Activated naive CD8-positive, alpha-beta T cell treated with anti-CD3 and anti-CD28 coated beads, Interleukin-2, amount 10 ng/mL, durations not matched to agents 7 days and 5 days (primary cell): ENCODE measurements at places on chromosomes 5 and 9. TPM values are rescaled to one million over a fixed set of nuclear protein-coding genes. Genes with fewer than 3 reads are reported as not detected.

DNA sequence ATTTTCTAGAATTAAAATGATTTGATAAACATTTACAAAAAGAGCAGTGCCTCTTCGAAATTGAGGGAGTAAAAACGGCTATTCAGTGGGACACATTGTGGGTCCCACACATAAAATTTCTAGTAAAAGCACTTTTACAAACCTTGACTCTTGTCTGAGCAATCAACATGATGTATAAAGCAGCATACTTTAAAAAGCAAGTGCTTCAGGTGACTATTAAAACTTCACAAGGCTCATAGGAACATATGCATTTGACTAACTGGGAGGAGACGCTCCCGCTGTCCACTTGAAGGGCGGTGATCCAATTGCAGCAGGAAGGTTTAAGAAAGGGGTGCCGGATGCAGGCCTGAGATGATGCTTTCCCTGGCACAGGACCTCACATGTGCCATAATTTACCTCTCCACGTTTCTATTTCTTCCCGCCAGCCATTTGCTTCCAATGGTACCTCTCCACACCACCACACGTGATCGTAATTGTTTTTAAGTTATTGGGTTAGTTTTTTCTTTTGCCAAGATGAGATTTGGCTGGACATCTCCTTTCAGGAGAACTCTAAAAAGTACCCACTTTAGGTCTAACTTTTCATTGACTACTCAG lies 1.8 kb downstream of the MCTP1 start:
- H3K4me3 ChIP-seq, result peak overlapping the region; percentile 25
- no peaks in the 10 kb centered on the region for H3K36me3 ChIP-seq
- no peak for DNase-seq
- H3K27me3 ChIP-seq, result peaks cover 58% of the 10 kb centered on the region

DNA sequence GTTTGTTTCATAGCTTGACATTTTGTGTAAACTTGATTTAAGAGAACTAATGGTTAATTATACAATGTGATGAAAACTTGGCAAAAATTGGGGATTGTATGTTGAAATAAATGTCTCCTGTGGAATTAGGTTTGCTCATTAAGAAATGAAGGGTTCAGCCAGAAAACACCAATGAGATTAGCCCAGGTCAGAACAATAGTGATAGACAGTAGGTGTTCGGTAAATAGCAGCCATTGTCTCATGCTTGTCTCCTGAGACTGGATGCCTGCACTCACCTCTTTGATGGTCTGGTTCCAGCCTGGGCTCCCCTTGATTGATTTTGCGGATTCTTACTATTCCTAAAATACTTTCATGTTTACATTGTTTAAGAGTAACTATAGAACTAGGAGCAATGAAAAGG lies 135.5 kb downstream of the FBN2 start:
- no peaks in the 10 kb centered on the region for H3K4me1 ChIP-seq
- no peaks in the 10 kb centered on the region for H3K27me3 ChIP-seq
- H3K4me3 ChIP-seq, result no peak overlapping the region

- H3K36me3 ChIP-seq, result no peaks in the 10 kb centered on the region
- H3K27ac ChIP-seq, result no peak overlapping the region
- H3K4me3 ChIP-seq, result no peak overlapping the region
- DNase-seq, result no peak
- no peaks in the 10 kb centered on the region for H3K27me3 ChIP-seq
Observed at GRCh38 chr9:134708672-134709038, 67.1 kb downstream of the COL5A1 start.

DNA sequence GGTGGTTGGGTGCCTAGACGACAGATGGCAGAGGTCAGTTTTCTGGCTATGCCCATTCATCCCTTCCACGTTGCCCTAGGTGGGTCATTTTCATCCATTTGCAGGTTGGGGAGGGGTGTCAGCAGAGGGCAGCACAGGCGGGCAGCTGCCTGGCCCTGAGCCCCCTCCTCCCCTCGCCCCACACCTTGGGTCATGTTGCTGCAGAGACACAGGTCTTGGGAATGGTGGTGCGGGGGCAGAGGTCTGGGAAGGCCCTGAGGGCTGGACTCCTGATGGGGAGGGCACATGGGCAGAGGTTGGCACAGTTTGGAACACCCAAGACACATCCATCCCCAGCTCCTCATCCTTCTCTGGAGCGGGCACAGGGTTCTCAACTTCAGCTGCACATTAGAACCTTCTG lies 103.2 kb upstream of the LMX1B start:
- H3K36me3 ChIP-seq, result no peaks in the 10 kb centered on the region
- no peak overlapping the region for H3K4me3 ChIP-seq
- H3K27ac ChIP-seq, result no peak overlapping the region
- H3K27me3 ChIP-seq, result peaks cover 26% of the 10 kb centered on the region
- no peaks in the 10 kb centered on the region for H3K4me1 ChIP-seq

- H3K27ac ChIP-seq, result no peak overlapping the region
- DNase-seq, result no peak
- H3K27me3 ChIP-seq, result no peaks in the 10 kb centered on the region
Observed at GRCh38 chr5:136909906-136910305, 544.6 kb upstream of the TRPC7 start.

DNA sequence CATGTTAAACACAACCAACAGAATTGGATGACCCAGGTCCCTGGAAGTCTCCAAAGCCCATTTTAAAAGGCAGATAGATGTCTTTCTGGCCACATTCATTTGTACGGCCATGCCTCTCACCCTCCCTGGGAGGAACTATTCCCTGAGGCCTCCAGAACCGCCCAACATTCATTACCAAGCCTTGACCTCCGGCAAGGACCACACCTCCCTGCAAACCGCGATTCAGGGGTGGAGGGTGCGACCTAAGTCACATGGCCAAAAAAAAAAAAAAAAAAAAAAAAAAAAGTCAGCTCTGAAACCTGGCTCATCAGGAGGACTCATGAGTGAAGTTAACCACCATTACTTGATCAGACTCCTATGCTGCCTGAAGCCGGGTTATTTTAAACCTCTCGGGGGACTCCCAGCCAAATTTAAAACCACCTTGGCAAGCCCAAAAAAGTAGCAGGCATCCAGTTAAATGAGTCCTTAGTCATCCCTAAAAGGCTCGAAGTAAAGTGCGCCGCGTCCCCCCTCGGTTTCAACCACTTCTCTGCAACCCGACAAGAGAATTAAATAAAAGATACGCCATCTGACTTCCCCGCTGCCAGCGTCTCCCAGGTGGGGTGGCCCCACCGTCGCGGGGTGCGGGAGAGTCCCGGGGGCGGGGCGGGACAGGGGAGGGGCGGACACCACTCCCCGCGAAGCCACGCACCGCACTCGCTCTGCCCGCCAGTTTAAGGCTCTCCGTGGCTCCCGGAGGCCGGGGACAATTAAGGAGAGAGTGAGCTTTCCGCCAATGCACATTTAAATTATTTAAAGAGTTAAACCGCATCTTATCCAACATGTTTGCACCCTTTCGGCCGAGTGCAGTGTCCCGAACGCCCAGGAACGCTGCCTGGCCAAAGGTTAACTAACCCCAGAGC lies 2.3 kb downstream of the KLF9 start:
- H3K4me1 ChIP-seq, result peaks cover 50% of the 10 kb centered on the region
- peak overlapping the region; percentile 93 for H3K4me3 ChIP-seq
- peaks cover 5% of the 10 kb centered on the region for H3K36me3 ChIP-seq
- H3K27me3 ChIP-seq, result no peaks in the 10 kb centered on the region
- H3K27ac ChIP-seq, result peak overlapping the region; percentile 98

- no peaks in the 10 kb centered on the region for H3K4me1 ChIP-seq
- H3K36me3 ChIP-seq, result no peaks in the 10 kb centered on the region
- H3K27ac ChIP-seq, result no peak overlapping the region
- no peaks in the 10 kb centered on the region for H3K27me3 ChIP-seq
- DNase-seq, result no peak
Observed at GRCh38 chr5:20276061-20276958, 288.3 kb upstream of the CDH18 start.

GRCh38 chr9:92774274-92774673 lies 9.6 kb upstream of the BICD2 start:
- no peak for DNase-seq
- H3K4me3 ChIP-seq, result no peak overlapping the region
- peaks cover 7% of the 10 kb centered on the region for H3K4me1 ChIP-seq
- H3K27ac ChIP-seq, result no peak overlapping the region

GRCh38 chr5:135402031-135402430 lies 3.0 kb upstream of the MACROH2A1 start:
- peaks cover 18% of the 10 kb centered on the region for H3K4me1 ChIP-seq
- H3K36me3 ChIP-seq, result peaks cover 7% of the 10 kb centered on the region
- no peak for DNase-seq
- peaks cover 34% of the 10 kb centered on the region for H3K27me3 ChIP-seq
- no peak overlapping the region for H3K4me3 ChIP-seq

Gene PHYHD1
- total RNA-seq, result 1.6 TPM

Gene SLC25A2
- total RNA-seq, result 1.3 TPM

Gene TMEM141
- total RNA-seq, result 37.5 TPM

Gene SPATA31D4
- total RNA-seq, result not detected

Gene RASEF
- total RNA-seq, result not detected

Gene PCDHA9
- total RNA-seq, result not detected

Gene DRD1
- total RNA-seq, result not detected

Gene PKN3
- 9.6 TPM for total RNA-seq

Gene GABRP
- total RNA-seq, result not detected
